ENCODE measurements at places on chromosomes 6 and 20.
A peak's percentile ranks its signal among the peaks of the same experiment; 100 is the strongest.

DNA sequence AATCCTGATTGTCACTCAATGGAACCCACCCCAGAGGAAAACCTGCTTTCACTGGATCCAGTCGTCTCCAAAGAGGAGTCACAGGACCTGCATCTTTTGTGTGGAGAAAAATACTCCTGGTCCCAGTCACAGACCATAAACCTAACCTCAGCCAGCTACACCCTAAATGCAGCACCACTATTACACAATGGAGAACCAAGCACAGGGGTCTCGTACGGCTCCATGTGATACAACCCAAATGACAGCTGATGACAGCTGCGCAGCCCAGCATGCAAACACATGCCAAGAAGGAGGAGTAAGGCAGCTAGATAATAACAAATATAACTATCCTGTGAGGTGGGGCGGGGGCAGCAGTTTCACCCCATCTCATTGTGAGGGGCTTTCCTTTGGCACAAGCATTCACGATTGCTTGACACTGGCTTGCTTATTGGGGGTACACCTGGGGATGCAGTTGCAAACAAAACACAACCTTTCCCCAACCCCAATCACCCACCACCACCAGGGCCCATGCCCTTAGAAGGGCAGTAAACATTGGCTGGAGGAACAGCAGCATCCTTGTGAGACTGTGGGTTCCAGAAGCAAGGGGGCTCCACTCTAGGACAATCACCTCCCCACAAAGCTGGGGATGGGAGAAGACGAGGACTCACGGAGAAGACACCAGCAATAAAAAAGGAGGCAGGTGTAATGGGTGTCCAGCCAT, 51.5 kb downstream of the TRERF1 start:
- no peak for DNase-seq

- no peak for DNase-seq
Measured at GRCh38 chr6:26271668-26272024, 93.4 kb upstream of the BTN3A2 start.

GRCh38 chr6:92460133-92460532, 959.2 kb downstream of the EPHA7 start:
- no peak for DNase-seq

- DNase-seq = no peak
Measured at GRCh38 chr20:16714242-16714641, 15.6 kb upstream of the SNRPB2 start.

DNA sequence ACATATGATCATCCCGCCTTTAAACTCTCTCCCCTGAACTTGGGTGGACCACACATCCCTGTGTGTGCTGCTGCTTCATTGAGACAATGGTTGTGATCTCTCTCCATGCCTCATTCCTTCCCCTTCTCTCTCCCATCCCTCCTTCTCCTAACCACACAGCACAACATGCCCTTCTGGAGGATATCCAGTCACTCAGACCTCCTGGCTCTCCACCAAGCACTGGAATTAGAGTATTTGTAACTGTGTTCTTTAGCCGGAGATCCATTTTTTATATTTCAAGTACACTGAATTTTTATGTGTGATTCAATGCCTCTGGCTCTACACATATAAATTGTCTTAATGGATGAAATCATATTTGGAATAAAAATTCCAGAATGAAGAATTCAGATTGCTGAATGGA, 287.4 kb downstream of the EYA4 start:
- no peak for DNase-seq

GRCh38 chr20:63433351-63433750, 39.1 kb downstream of the KCNQ2 start:
- no peak for DNase-seq

- no peak for DNase-seq
Measured at GRCh38 chr6:24738741-24739140, 19.8 kb upstream of the C6orf62 start.

- peak; percentile 61 for DNase-seq
Measured at GRCh38 chr6:16769131-16769985, 8.1 kb upstream of the ATXN1 start.

GRCh38 chr6:149859368-149859767, 4.8 kb downstream of the LRP11 start:
- peak; percentile 96 for DNase-seq
